Upper lobe of left lung (tissue), 6 donors: ENCODE measurements at places on chromosomes 1 and 21. TPM values are rescaled to one million over a fixed set of nuclear protein-coding genes. Genes with fewer than 3 reads are reported as not detected.
A peak's percentile ranks its signal among the peaks of the same experiment; 100 is the strongest.

DNA sequence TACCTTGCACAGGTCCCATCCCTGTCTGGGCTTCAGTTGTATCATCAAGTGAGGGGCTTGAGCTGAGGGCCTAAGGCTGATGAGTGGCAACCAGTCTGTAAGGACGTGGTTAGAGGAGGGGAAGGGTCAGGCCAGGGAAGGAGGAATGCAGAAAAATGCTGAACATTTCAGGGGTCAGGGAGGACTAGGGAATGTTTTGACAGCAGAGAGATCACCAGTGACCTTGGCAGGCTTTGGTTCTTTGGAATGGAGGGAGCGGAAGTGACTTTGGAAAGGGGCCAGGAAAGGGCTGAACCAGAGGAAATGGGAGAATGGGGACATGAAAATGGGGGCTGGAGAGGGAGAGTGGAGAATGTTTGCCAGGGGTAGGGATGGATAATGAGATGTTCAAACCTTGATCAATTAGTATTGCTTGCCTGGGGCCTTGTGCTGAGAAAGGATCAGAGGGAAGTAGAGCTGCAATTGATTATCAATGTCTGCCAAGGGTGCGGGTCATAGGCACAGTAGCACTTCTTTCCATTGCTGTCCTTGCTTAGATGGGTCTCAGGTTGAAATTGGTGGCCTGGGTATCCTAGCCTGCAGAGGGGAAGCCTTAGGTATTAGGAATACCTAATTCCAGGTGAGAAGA is 7.4 kb downstream of the LDLRAP1 start:
- no peaks in the 10 kb centered on the region for H3K36me3 ChIP-seq
- peaks cover 67% of the 10 kb centered on the region for H3K4me1 ChIP-seq
- no peak for DNase-seq
- peak overlapping the region; percentile 74 for H3K27ac ChIP-seq

ZFP69B gene
- not detected for total RNA-seq

- H3K36me3 ChIP-seq = peaks cover 6% of the 10 kb centered on the region
- DNase-seq = no peak
- H3K4me3 ChIP-seq = no peak overlapping the region
- H3K27ac ChIP-seq = no peak overlapping the region
- H3K4me1 ChIP-seq = peaks cover 25% of the 10 kb centered on the region
These were observed 2.4 kb downstream of the KLHDC9 start for GRCh38 chr1:161100556-161100955.

PLEKHA6 gene
- total RNA-seq = 5.2 TPM

- H3K36me3 ChIP-seq = no peaks in the 10 kb centered on the region
- peak overlapping the region; percentile 40 for H3K27ac ChIP-seq
- no peak overlapping the region for H3K4me3 ChIP-seq
- H3K27me3 ChIP-seq = no peaks in the 10 kb centered on the region
These were observed 133.8 kb upstream of the EDN2 start for GRCh38 chr1:41618066-41618825.

KISS1 gene
- not detected for total RNA-seq

GRCh38 chr1:6982443-6982842 is 197.2 kb downstream of the CAMTA1 start:
- no peaks in the 10 kb centered on the region for H3K4me1 ChIP-seq
- DNase-seq = no peak

- no peak overlapping the region for H3K27ac ChIP-seq
- DNase-seq = no peak
- H3K4me1 ChIP-seq = peaks cover 8% of the 10 kb centered on the region
These were observed 191.9 kb upstream of the LMO4 start for GRCh38 chr1:87136607-87137341.

C1orf226 gene
- 10.3 TPM for total RNA-seq

CD52 gene
- total RNA-seq = 109 TPM

DNA sequence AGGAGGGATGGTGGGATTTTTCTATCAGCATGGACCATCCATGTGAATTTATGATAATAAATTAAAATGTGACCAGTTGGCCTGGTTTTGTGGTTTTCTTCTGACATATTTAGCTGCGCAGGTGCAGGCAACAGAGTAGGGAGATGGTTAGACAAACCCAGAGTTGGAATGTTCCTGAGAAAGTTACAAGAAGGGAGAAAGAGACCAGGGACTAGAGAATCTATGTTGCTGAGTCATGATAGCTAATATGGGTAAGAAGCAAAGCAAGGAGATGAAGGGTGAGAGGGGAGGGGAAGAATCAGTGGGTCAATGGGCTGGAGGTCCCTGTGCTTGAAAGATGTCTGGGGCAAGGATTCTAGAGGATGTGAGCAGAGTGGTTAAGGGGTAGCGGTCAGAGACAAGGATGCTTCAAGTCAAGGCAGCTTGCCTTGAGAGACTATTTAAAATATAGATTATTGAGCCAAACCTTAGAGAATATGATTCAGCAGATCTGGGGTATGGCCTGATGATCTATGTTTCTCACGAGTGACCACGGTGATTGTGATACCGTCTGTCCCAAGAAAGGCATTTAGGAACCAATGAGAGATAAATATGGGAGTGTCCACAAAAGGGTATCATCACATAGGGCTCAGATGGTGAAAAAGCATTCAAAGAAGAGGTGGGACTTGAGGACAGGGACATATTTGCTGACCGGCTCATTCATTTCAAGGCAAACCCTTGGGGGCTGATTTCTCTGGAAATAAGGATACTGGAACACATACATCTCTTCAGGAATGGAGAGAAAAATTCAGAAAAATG is 219.7 kb upstream of the PLD5 start:
- no peaks in the 10 kb centered on the region for H3K27me3 ChIP-seq
- H3K36me3 ChIP-seq = no peaks in the 10 kb centered on the region
- no peaks in the 10 kb centered on the region for H3K4me1 ChIP-seq
- no peak overlapping the region for H3K27ac ChIP-seq
- no peak for DNase-seq
- H3K4me3 ChIP-seq = no peak overlapping the region

ABCA4 gene
- total RNA-seq = 0.30 TPM

- no peak overlapping the region for H3K27ac ChIP-seq
- no peaks in the 10 kb centered on the region for H3K36me3 ChIP-seq
- no peak overlapping the region for H3K4me3 ChIP-seq
- H3K4me1 ChIP-seq = no peaks in the 10 kb centered on the region
- DNase-seq = no peak
These were observed 55.6 kb downstream of the DDR2 start for GRCh38 chr1:162687870-162688269.

DNA sequence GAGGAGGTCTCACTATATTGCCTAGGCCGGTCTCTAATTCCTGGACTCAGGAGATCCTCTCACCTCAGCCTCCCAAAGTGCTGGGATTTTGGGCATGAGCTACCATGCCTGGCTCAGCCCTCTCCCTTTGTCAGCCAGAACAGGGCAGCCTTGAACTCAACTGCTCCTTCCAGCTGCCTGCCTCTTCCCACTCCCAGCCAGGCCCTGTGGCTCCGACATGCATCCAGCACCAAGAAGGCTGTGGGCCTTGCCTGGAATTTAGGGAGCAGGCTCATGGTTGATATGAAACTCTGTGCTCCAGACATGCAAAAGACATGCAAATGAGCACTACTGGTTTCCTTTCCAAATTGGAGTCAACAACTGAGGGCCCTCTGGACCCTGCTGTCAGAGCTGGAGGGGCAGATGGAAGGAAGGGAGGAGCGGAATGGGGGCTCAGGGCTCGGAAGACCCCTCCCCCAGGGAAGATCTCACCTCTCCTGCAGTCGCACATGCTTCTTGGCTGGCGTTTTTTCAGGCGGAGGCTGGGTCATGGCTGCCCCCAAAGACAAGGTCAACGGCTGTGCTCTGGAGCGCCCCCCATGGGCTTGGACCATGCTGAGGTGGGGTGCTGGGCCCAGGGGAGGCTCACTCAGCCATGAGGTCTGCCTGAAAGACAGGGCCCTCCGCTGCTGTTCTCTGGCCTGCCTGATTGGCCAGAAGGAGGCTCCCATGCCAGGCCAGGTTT is 1.4 kb downstream of the PTPN7 start:
- DNase-seq = no peak
- no peak overlapping the region for H3K27ac ChIP-seq
- H3K36me3 ChIP-seq = no peaks in the 10 kb centered on the region
- H3K4me1 ChIP-seq = peaks cover 45% of the 10 kb centered on the region
- H3K27me3 ChIP-seq = no peaks in the 10 kb centered on the region
- peak overlapping the region; percentile 47 for H3K4me3 ChIP-seq
